ENCODE measurements at places on chromosomes 2 and 18.

DNA sequence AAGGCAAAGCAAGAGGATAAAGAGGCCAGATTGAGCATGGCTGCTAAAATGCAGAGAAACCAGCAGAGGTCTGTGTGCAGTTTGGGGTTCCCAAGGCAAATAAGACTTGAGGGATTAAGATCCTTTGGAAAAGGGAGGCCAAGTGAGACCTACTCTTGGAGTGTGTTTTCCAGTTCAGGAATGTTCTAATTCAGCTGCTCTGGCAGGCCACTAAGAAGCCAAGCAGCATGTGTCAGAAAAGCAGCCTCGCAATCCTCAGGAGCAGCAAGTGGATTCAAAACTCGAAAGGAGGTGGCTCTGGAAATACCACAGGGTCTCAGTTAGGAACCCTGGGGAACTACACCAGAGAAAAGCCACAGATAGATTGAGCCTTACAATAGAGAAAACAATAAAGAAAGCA is 569.2 kb downstream of the METTL4 start:
- no peaks in the 10 kb centered on the region for H3K4me1 ChIP-seq
- no peak for DNase-seq
- no peak overlapping the region for H3K27ac ChIP-seq
- no peak overlapping the region for H3K4me3 ChIP-seq
- no peaks in the 10 kb centered on the region for H3K36me3 ChIP-seq

GRCh38 chr18:5895299-5895875 is at the start of gene TMEM200C:
Gene TMEM200C (minus strand): TSS chr18:5895522. CDS start chr18:5892063, 3,459 bp downstream.
- H3K27ac ChIP-seq: no peak within 1 kb of the TSS
- H3K4me1 ChIP-seq: no peaks in the 10 kb centered on the region
- peak within 1 kb of the TSS; percentile 31 for H3K4me3 ChIP-seq

GRCh38 chr2:117963446-117963845 is 50.4 kb downstream of the CCDC93 start:
- H3K27ac ChIP-seq: no peak overlapping the region
- peaks cover 5% of the 10 kb centered on the region for H3K36me3 ChIP-seq
- no peaks in the 10 kb centered on the region for H3K4me1 ChIP-seq
- no peaks in the 10 kb centered on the region for H3K27me3 ChIP-seq
- no peak overlapping the region for H3K4me3 ChIP-seq
- no peak for DNase-seq

GRCh38 chr2:65256054-65256453 is 28.4 kb downstream of the ACTR2 start:
- no peaks in the 10 kb centered on the region for H3K4me1 ChIP-seq
- H3K27me3 ChIP-seq: no peaks in the 10 kb centered on the region
- H3K36me3 ChIP-seq: peaks cover 68% of the 10 kb centered on the region
- no peak overlapping the region for H3K4me3 ChIP-seq

DNA sequence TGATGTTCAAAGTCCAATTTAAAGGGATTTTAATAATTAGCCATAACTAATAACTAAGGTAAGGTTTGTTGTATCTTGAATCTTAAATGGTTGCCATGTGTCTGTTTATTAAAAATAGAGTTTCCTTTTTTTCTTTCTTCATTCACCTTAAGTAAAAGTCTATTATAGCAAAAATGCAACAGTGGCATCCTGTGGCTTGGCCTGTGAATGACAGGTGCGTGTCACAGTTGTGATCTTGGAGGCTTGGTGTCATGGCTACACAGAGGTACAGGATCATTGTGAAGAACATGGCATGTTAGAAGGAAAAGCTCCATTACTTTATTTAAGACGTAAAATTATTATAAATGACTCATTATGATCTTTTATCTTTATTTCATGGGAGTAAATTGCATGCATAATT is 246.1 kb downstream of the BCL2 start:
- peak; percentile 37 for DNase-seq
- H3K27ac ChIP-seq: no peak overlapping the region
- H3K4me1 ChIP-seq: no peaks in the 10 kb centered on the region
- H3K36me3 ChIP-seq: no peaks in the 10 kb centered on the region
- H3K4me3 ChIP-seq: no peak overlapping the region
- H3K27me3 ChIP-seq: no peaks in the 10 kb centered on the region

GRCh38 chr2:192254444-192254843 is 59.7 kb upstream of the TMEFF2 start:
- DNase-seq: no peak
- no peaks in the 10 kb centered on the region for H3K27me3 ChIP-seq
- H3K27ac ChIP-seq: no peak overlapping the region
- no peaks in the 10 kb centered on the region for H3K36me3 ChIP-seq

DNA sequence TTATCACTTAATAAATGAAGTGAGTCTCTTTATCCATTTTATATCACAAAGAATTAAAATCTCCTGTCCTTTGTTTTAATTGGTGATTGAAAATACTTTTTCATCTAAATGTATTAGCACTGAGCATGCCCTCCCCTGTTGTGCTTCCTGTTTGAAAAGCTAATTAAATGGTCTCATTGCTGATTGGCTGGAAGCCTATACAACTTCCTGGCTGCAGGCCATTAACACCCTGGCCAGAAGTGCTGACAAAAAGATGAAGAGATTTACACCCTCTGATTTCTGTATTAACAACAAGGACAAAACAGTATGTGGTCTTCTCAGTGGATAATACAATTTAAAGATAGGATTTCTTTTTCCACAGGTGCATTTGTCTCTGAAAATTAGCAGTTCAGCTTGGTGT is 548.0 kb downstream of the DCC start:
- no peak for DNase-seq
- H3K27ac ChIP-seq: no peak overlapping the region
- H3K27me3 ChIP-seq: no peaks in the 10 kb centered on the region

- DNase-seq: no peak
- no peak overlapping the region for H3K4me3 ChIP-seq
- no peaks in the 10 kb centered on the region for H3K4me1 ChIP-seq
Measured at GRCh38 chr2:20021405-20022009, 9.0 kb upstream of the MATN3 start.

- no peak overlapping the region for H3K27ac ChIP-seq
- H3K36me3 ChIP-seq: peaks cover 3% of the 10 kb centered on the region
- peaks cover 4% of the 10 kb centered on the region for H3K27me3 ChIP-seq
- DNase-seq: no peak
Measured at GRCh38 chr2:168009900-168010299, 237.5 kb downstream of the STK39 start.

DNA sequence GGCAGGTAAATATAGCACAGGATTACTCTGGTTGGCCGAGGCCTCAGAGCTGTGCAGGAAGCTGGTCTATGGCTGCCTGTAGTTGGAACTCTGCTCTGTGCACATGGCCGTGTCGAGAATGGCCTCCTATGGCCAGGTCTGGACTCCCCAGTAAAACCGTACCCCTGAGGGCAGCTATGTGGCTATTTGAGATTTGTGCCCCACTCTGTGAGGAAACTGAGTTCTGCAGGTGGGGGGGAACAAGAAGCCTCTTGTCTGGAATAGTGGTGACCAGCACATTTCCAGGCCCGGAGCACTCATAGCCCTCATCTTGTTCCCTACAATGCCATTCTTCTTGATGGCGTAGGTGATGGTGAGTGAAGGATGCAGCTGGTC is 15.0 kb upstream of the TEX51 start:
- no peak overlapping the region for H3K27ac ChIP-seq
- no peak for DNase-seq
- H3K36me3 ChIP-seq: no peaks in the 10 kb centered on the region
- H3K4me3 ChIP-seq: no peak overlapping the region
- H3K27me3 ChIP-seq: no peaks in the 10 kb centered on the region
- H3K4me1 ChIP-seq: no peaks in the 10 kb centered on the region

All from thymus (tissue), 14 donors.